ENCODE measurements at places on chromosomes 5 and 9. TPM values are rescaled to one million over a fixed set of nuclear protein-coding genes. Genes with fewer than 3 reads are reported as not detected.

The PRKACG gene
- total RNA-seq: not detected

The LEAP2 gene
- total RNA-seq: 1.4 TPM

The FAM169A gene
- total RNA-seq: 3.2 TPM

The LMX1B gene
- not detected for total RNA-seq

The STPG3 gene
- not detected for total RNA-seq

The IL7R gene
- total RNA-seq: 3.7 TPM

The NR5A1 gene
- total RNA-seq: 50.6 TPM

All from ovary (tissue), 10 donors.